Activated CD4-positive, alpha-beta T cell treated with anti-CD3 and anti-CD28 coated beads, Interleukin-2, amount 10 ng/mL, durations not matched to agents 7 days and 5 days (primary cell): ENCODE measurements at places on chromosomes 4 and X. TPM values are rescaled to one million over a fixed set of nuclear protein-coding genes. Genes with fewer than 3 reads are reported as not detected.

CXorf49 gene
- total RNA-seq, result not detected

KIF4A gene
- 41.5 TPM for total RNA-seq

MAGEB10 gene
- not detected for total RNA-seq

PKD2 gene
- 11.8 TPM for total RNA-seq

MAGEB2 gene
- not detected for total RNA-seq

UGT2A1 gene
- not detected for total RNA-seq

HHIP gene
- total RNA-seq, result not detected

KCNE5 gene
- total RNA-seq, result 0.19 TPM

LAMP2 gene
- total RNA-seq, result 59.5 TPM

GPAT3 gene
- 4.1 TPM for total RNA-seq

GRCh38 chr4:476501-476900 is 22.5 kb downstream of the ZNF721 start:
- no peak for DNase-seq
- H3K4me1 ChIP-seq, result peaks cover 38% of the 10 kb centered on the region
- H3K27me3 ChIP-seq, result no peaks in the 10 kb centered on the region
- no peak overlapping the region for H3K27ac ChIP-seq
- no peak overlapping the region for H3K4me3 ChIP-seq
- H3K36me3 ChIP-seq, result peaks cover 60% of the 10 kb centered on the region

DNA sequence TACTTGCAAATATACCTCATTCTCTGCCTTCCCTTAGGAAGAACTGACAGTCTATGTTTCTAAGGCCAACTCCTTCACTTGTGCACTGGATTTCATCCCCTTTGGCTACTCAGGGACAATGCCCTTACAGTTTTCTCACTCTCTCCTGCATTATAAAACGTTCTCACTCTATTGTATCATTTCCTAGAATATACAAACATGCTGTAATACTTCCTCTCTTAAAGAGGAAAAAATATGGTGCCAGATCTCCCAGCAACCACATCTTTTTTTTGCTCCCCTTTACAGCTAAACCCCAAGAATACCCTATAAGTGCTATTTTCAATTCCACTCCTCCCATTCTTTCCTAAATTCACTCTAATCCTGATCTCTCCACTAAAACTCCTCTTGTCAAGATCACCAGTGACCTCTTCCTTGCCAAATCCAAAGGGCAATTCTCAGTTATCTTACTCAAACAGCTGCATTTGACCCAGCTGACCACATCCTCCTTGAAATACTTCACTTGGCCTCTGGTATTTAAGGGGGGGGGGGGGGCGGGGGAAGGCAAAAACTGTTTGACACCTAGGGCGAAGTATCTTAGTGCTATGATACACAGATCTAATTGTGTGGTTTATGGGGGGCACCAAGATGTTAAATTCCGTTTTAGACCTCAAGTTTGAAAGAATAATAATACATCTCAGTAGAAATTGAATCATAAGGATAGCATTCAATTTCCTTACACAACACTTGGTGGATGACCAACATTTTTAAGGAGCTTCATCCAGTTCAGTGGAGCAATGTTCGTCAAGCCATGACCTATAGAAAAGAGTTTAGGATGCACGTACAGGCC is 1.6 kb downstream of the RCHY1 start:
- DNase-seq, result no peak
- no peak overlapping the region for H3K4me3 ChIP-seq
- peaks cover 48% of the 10 kb centered on the region for H3K4me1 ChIP-seq
- peaks cover 27% of the 10 kb centered on the region for H3K36me3 ChIP-seq
- H3K27me3 ChIP-seq, result no peaks in the 10 kb centered on the region

DNA sequence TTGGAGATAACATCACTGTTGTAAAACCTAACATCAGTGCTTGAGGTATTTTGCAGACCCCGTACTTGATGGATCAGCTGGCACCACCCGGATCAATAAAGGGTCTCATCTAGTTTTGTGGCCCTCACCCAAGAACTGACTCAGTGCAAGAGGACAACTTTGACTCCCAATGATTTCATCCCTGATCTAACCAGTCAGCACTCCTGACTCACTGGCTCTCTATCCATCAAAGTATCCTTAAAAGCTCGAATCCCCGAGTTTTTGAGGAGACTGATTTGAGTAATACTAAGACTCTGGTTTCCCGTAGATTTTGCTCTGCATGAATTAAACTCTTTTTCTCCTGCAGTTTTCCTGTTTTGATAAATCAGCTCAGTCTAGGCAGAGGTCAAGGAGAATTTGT is 2498.1 kb downstream of the PCDH7 start:
- no peak overlapping the region for H3K27ac ChIP-seq
- H3K4me3 ChIP-seq, result no peak overlapping the region
- H3K36me3 ChIP-seq, result no peaks in the 10 kb centered on the region
- no peaks in the 10 kb centered on the region for H3K27me3 ChIP-seq
- no peak for DNase-seq

- H3K4me3 ChIP-seq, result no peak overlapping the region
- peaks cover 11% of the 10 kb centered on the region for H3K27me3 ChIP-seq
- no peaks in the 10 kb centered on the region for H3K36me3 ChIP-seq
- H3K4me1 ChIP-seq, result peaks cover 9% of the 10 kb centered on the region
- no peak for DNase-seq
- H3K27ac ChIP-seq, result no peak overlapping the region
Observed at GRCh38 chr4:169986369-169986768, 39.8 kb downstream of the MFAP3L start.

DNA sequence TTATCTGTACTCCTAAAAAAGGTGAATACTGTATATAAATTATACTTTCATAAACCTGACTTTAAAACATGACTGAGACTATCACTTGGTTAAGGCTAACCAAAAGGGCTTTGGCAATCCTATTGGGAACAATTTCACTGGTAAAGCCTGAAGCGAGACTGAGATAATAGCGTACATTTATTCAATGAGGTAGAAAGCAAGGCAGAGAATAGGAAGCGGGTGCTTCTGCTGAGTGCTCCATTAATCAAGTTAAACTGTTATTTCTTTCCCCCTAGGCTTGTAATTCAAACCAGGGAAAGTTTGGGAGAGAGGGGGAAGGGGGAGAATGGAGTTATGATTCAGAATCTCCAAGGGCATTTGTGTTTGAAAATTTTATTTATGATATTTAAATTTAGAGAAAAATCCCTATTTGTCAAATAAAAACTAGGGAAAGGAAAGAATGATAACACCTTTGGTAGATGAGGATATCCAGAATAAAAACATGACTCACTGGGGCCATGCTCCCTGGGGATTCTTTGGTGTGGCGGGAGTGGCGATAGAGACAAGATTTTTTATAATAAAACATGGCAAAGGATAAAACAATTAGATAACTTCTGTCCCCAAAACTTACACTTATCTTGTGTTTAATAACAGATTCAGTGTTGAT is 34.6 kb upstream of the SORBS2 start:
- no peak overlapping the region for H3K27ac ChIP-seq
- no peak for DNase-seq
- H3K36me3 ChIP-seq, result no peaks in the 10 kb centered on the region
- H3K27me3 ChIP-seq, result no peaks in the 10 kb centered on the region

GRCh38 chr4:175656649-175657048 is 155.4 kb downstream of the GPM6A start:
- no peak overlapping the region for H3K4me3 ChIP-seq
- no peaks in the 10 kb centered on the region for H3K27me3 ChIP-seq
- H3K36me3 ChIP-seq, result no peaks in the 10 kb centered on the region
- DNase-seq, result no peak
- no peaks in the 10 kb centered on the region for H3K4me1 ChIP-seq

DNA sequence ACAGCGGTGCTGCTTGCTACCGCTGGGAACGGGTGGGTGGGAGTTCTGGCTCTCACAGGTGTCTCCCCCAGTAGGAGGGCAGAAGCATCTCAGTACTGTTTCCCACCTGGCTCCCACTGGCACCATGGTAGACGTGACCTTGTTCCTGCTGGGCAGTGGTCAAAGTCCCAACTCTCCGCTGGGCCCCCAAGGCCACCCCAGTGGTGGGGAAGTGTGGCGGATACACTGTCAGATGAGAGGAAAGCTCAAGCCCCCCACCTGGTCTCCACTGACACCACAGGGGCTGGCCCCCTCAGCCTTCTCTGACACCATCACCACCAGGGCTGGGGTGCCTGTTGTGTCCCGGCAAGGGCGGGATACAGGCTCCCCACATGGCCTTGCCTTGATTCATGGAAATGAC is 24.6 kb downstream of the LETM1 start:
- H3K4me3 ChIP-seq, result no peak overlapping the region
- H3K27ac ChIP-seq, result no peak overlapping the region
- peaks cover 22% of the 10 kb centered on the region for H3K36me3 ChIP-seq
- DNase-seq, result no peak

- H3K27me3 ChIP-seq, result peaks cover 7% of the 10 kb centered on the region
- H3K27ac ChIP-seq, result no peak overlapping the region
- no peak for DNase-seq
Observed at GRCh38 chr4:152590179-152591031, 54.5 kb upstream of the FBXW7 start.

DNA sequence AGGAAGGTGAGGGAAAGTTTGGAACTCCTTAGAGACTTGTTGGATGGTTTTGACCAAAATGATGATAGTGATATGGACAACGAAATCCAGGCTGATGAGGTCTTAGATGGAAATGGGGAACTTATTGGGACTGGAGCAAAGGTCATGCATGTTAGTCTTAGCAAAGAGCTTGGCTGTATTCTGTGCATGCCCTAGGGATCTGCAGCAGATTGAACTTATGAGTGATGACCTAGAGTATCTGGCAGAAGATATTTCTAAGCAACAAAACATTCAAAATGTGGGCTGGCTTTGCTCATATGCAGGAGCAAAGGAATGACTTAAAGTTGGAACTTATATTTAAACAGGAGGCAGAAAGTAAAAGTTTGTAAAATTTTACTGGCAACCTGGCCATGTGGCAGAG is 489.3 kb upstream of the DIPK2B start:
- H3K4me1 ChIP-seq, result no peaks in the 10 kb centered on the region
- no peaks in the 10 kb centered on the region for H3K36me3 ChIP-seq
- H3K27me3 ChIP-seq, result no peaks in the 10 kb centered on the region
- no peak overlapping the region for H3K4me3 ChIP-seq

DNA sequence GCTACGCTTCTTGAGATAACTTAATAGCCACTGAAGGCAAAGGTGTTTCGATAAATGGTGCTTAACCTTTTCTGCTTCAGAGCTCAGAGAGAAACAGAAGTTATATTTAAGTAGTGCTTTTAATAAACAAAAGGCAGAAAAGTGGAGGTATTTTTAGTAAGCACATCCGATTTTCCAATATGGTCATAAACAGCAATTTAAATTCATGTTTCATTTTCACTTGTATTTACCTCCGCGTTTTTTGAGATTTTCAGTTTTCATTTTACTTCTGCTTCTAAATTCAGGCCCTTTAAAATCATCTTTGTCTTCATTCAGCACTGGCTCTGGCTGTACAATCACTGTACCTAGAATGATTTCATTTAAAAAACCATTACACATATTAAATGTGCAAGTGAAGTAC is 92.4 kb downstream of the ATRX start:
- H3K4me1 ChIP-seq, result peaks cover 4% of the 10 kb centered on the region
- no peak overlapping the region for H3K27ac ChIP-seq
- H3K4me3 ChIP-seq, result peak overlapping the region; percentile 32
- no peaks in the 10 kb centered on the region for H3K27me3 ChIP-seq
- peaks cover 24% of the 10 kb centered on the region for H3K36me3 ChIP-seq

DNA sequence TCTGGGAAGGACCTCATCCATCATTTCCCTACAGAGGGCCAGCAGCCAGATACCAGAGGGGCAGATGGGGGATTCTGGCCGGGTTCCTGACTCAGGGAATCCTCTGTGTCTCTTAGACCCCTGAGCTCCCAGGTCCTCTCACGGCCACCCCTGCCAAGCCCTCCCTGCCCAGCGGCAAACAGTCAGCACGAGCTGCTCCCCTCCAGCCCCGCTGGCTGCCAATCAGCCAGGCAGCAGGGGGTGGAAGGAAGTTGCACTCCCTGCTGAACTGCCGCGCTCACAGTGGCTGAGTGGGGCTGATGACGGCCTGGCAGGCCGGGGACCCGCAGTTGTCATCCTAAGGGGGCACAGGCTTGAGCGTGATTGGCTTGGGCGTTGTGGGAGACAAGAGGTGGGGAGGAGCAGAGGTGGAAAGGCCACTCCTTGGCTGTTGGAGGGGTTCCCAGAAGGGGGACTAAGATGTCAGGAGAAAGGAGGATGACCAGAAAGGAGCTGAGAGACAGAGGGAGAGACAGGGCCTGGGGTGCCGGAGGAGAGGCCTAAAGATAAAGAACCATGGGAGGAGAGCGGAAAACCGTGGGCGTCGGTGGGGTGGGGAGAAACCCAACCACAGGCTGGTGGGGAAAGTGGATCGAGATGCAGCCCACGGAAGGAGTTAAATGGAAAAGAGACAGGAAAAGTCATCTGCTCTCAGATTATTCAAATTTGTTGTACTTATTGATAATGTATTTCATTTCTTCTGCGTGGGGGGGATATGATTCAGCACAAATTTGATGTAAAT is 4.4 kb upstream of the CCDC149 start:
- H3K4me3 ChIP-seq, result no peak overlapping the region
- peaks cover 2% of the 10 kb centered on the region for H3K4me1 ChIP-seq
- H3K27ac ChIP-seq, result no peak overlapping the region
- H3K27me3 ChIP-seq, result peaks cover 17% of the 10 kb centered on the region
- DNase-seq, result no peak
- H3K36me3 ChIP-seq, result peaks cover 2% of the 10 kb centered on the region

- no peaks in the 10 kb centered on the region for H3K36me3 ChIP-seq
- no peak overlapping the region for H3K4me3 ChIP-seq
- no peak for DNase-seq
- no peaks in the 10 kb centered on the region for H3K27me3 ChIP-seq
- no peaks in the 10 kb centered on the region for H3K4me1 ChIP-seq
- no peak overlapping the region for H3K27ac ChIP-seq
Observed at GRCh38 chr4:7792616-7793015, 147.0 kb downstream of the AFAP1 start.

DNA sequence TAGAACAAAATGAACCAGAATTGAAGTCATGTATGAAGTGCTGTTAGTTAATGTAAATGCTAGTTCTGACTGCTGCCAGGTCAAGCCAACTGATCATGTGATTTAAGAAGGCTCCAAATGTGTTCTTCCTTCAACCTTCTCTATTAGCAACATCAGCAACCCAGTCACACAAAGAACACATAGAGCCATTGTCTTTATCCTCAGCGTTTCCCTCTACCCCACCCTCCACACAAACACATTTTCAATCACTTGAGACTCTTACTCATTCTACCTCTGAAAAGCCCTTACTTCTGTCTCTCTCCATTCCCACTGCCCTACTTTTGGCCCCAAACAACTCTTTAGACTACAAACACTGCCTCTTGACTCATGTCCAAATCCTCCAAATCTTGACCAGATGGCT is 89.7 kb upstream of the KDR start:
- no peak for DNase-seq
- no peaks in the 10 kb centered on the region for H3K27me3 ChIP-seq
- H3K4me1 ChIP-seq, result no peaks in the 10 kb centered on the region
- H3K4me3 ChIP-seq, result no peak overlapping the region
- H3K27ac ChIP-seq, result no peak overlapping the region

GRCh38 chr4:5933116-5933515 is 40.2 kb upstream of the CRMP1 start:
- no peak for DNase-seq
- no peaks in the 10 kb centered on the region for H3K36me3 ChIP-seq
- H3K27me3 ChIP-seq, result peaks cover 8% of the 10 kb centered on the region
- H3K4me3 ChIP-seq, result no peak overlapping the region
- no peaks in the 10 kb centered on the region for H3K4me1 ChIP-seq
